ENCODE measurements at places on chromosomes 1 and 21.

DNA sequence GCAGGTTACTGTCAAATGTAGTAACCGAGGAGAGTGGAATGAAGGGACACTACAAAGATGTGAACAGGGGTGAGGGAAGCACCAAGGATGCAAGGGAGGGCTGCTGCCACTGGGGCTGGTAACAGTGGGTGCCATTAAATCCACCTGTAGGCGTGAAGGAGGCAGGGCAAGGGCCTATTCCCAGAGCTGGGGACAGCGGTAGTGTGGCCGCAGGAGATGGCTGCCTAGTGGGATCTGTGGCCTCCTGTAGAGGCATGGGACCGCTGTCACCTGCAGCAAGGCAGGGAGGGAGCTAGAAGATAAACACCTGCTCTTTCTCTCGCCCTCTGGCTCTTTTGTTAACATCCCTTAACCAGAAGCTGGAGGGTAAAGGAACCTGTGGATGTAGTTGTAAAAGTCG, 80.5 kb upstream of the CNIH3 start:
- DNase-seq, result no peak

- no peak for DNase-seq
Measured at GRCh38 chr1:119564548-119564947, 57.5 kb downstream of the HSD3B1 start.

DNA sequence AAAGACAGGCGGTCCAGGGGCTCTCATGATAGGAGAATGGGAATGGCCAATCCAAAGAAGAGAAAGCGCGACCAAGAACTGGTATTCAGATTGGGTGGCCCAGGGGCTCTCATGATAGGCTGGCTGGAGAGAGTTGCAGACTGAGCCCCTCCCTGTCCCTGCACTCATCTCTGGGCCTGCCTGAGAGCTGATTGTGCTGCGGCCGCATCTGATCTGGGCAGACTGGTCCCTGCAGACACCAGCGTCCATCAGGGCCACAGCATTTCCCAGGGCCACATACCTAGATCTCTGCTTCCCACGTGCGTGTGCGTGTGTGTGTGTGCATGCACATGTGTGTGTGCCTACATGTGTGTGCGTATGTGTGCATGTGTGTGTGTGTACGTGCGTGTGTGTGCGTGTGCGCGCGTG, 30.4 kb upstream of the MAN1C1 start:
- no peak for DNase-seq

DNA sequence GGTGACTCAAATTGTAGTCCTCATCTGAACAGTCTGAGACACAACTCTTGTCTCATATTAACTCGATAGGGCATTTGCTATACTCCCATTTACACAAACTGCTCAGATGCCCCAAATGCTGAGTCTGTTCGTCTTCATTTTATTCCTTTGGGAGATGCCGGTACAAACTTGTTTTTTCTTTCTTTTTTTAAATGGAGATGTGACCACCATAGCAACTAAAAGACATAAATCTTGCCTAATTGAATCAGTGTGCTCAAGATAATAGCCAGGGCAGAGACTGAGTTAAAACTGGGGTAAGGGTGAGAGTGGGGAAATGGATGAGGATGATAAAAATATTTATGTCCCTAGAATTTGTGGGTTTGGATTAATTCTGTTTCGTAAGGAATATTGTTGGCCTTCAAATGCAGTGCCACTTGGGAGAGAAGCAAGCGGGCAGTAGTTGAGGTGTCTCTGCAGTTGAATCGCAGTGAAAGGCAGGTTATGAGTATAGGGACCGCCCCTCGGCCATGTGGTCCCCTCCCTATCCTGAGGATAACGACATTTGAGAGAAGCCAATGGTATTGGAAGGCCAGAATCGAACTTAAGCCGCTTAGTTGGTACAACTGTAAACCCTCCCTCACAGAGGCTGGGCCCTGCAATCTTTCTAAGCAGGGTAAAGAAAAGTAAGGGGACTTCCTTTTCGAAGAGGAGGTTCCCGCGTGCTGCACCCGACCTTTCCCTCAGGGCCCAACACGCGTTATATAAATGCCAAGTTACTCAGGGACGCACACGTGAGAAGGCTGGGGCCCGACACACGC, 859 bp upstream of the LRRC8B start:
- peak; percentile 39 for DNase-seq

DNA sequence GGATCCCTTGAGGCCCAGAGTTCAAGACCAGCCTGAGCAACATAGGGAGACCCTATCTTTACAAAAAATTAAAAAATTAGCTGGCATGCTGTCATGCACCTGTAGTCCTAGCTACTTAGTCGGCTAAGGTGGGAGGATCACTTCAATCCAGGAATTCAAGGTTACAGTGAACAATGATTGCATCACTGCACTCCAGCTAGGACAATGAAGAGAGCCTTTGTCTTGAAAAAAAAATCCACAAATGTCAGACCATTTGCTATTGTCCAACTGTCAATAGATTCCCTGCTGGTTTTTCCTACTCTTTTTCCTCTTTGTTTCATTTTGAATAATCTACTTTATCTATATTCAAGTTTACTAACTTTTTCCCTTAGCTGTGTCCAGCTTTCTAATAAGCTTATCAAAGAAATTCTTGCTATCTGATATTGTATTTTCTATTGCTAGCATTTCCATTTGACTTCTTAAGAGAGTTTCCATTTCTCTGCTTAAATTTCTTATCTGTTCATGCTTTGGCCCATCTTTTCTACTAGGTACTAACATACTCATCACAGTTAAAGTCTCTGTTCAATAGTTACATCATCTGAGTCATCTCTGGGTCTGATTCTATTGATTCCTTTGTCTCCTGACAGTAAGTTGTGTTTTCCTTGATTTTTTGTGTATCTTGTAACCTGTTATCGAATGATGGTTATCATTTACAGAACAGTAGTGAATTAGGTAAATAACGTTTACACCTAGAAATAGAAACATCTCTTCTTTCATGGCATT, 14.8 kb downstream of the MT1HL1 start:
- no peak for DNase-seq

GRCh38 chr1:53142226-53142853, at the start of gene SLC1A7:
SLC1A7 (minus strand) TSS chr1:53142638; CDS start chr1:53142449, 189 bp downstream.
- no peak for DNase-seq

GRCh38 chr1:228828151-228828550, 92.9 kb downstream of the RHOU start:
- DNase-seq, result no peak

GRCh38 chr1:207486198-207486597, 9.8 kb upstream of the CR1 start:
- DNase-seq, result no peak

- no peak for DNase-seq
Measured at GRCh38 chr1:111600886-111601386, 18.7 kb upstream of the RAP1A start.

- no peak for DNase-seq
Measured at GRCh38 chr1:200174525-200175295, 147.2 kb downstream of the NR5A2 start.

DNA sequence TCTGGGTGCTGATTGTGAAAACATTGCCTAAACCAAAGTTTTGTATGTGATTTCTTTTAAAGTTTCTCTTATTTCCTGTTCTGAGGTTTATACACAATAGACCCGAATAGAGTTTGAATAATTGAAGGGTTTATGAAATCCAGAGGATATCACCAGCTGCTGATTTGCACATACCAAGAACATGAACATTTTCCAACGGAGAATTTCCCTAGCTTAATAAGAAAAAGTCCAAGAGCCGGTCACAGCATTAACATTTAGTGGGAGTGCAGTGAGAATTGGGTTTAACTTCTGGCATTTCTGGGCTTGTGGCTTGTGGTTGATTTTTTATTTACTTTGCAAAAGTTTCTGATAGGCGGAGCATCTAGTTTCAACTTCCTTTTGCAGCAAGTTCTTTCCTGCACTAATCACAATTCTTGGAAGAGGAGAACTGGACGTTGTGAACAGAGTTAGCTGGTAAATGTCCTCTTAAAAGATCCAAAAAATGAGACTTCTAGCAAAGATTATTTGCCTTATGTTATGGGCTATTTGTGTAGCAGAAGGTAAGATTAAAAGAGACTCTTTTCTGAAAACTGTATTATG, at the start of gene CFH:
CFH (plus strand) TSS at position 407 of the 579 bp plus-strand sequence; CDS start at position 482, 75 bp downstream.
- DNase-seq, result peak; percentile 97

DNA sequence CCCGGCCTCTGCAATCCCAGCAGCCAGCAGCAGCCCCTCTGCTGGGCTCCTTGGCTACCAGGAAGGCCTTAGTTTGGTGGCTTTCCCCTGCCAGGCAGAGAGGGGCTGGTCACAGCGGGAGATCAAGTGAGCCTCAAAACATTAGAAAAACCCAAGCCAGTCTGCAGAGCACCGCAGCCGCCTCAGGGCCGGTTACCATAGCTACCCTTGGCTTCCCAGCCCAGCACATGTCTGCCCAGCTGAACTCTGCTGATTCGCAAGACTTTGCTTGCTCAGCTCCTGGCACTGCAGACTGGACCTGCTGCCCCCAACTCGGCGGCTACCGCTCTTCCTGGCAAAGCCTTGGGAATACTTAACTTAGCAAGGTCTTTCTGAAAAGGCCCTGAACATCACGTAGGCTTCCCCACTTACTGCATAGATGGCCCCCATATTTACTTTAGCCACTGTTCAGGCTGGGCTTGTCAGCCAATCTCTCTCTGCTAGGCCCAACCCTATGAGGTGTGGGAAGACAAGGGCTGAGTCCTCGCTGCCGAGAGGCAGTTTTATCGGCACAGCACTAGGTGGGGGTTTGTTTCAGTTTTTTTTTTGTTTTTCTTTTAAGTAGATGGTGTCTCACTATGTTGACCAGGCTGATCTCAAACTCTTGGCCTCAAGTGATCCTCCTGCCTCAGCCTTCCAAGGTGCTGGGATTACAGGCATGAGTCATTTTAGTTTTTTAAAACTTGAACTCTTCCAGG, 28.6 kb upstream of the PLEKHG5 start:
- DNase-seq, result peak; percentile 83

DNA sequence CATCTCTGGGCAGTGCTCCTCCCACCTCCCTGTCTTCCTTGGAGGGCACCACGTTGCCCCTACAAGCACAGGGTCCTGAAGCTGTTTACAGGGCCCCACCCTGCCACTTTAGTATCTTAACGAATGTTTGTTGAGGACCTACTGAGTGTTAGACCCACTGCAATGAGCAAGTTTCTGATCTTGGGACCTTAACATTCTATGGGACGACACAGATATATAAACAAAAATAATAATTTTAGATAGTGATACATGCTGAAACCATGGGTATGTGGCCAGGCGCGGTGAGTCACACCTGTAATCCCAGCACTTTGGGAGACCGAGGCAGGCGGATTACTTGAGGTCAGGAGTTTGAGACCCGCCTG, 10.1 kb downstream of the ENTREP3 start:
- DNase-seq, result peak; percentile 68

GRCh38 chr1:248858096-248858890, 592 bp downstream of the ZNF692 start:
- peak; percentile 64 for DNase-seq

DNA sequence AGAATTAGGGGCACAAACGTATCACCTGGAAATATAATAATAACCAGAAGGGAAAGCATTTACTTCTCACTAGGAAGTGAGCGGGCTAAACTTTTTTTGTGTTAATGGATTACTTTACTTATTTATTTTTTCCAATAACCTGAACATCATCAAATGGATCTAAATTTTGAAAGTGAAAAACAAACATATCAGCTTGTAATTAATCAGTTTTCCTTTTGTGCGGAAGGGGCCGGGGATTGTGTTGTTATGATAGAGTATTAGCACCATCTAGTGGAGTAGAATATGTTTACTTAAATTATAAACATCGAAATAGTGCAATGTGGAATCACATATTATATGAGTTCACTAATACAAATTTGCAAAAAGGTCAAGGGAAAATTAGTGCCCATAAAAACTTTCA, 9.0 kb downstream of the CFH start:
- DNase-seq, result peak; percentile 39

DNA sequence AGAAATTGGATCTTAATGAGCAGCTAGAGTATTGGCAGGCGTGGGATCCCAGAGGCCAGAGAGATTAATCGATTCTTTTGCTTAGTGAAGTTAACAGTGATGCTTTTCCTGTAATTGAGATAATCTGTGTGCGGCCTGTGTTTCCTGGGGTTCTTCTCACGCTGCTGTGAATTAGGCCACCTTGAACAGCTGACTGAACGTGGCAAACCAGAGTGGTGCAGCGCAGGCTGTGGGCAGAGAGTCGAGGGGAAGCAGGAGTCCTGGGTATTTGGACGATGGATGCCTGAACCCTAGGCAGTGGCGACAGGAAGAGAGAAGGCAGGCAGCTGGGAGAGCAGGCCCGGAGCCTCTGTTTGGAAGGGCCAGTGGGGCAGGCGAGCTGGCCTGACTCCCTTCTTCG, 51.7 kb downstream of the RYR2 start:
- no peak for DNase-seq

DNA sequence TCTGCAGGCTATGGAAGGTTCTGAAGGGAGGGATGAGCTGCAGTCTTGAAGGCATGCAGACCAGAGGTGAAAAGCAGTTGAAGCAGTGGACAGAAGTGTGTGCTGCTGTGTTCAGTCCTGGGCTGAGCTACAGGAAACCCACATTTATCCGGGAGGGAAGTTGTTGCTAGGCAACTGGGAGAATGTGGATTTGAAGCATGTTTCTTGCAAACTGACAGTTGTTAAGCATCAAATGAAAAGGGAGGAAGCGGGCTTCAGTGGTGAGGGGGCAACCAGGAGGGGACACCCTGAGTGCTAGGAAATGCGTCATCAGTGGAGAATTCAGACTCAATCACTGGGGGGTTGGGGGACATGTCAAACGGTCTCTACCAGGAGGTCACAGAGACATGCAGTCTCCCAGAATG, 28.7 kb downstream of the ABCA4 start:
- peak; percentile 87 for DNase-seq

- DNase-seq, result peak; percentile 49
Measured at GRCh38 chr21:15638856-15639549, 90.8 kb upstream of the USP25 start.

DNA sequence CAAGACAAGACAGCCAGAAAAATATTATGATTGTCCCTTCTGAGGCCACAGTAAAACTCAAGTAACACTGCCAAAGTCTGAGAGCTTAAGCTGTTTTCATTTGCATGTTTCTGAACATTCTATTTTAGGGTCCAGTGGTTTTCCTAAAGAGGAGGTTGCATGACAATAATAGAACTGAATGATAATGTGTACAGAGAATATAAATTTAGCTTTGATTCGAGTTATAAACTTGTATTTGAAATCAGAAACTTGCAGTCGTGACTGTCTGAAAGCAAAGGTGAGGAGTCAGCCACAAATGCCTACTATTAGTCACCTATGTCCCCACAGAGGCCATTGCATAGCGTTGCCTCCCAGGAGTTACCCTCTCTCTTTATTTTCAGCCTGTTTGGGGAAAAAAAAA, 363.1 kb upstream of the ADGRL2 start:
- no peak for DNase-seq

All from iris pigment epithelial cell (primary cell).